Mesothelial cell of epicardium (in vitro differentiated cells): ENCODE measurements at places on chromosomes 16 and 17.

- no peak for DNase-seq
Observed at GRCh38 chr16:8623634-8624033, 2.1 kb downstream of the METTL22 start.

DNA sequence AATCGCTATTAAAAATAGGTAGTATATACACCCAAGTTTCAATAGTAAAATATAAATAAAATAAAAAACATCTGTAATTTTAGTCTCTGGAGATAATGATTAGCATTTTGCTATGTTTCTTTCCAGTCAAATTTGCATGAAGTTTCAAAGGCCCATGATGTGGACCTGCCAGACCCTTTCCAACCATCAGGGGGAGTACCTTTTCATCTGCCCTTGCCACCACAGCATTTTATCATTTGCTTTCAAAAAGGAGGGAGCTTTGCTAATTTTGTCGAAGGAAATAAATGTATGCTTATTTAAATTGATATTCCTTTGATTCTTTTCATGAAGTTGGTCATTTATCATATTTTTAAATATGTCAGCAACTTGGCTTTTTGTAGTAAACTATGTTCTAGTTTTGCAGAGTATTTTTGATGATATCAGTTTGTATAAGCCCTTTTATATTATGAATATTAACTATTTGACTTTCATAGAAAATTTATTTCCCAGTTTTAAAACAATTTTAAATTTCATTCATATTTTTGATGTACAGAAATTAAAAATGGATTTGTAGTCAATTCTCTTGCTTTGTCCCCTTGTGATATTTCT is 115.2 kb upstream of the NETO2 start:
- no peak for DNase-seq

DNA sequence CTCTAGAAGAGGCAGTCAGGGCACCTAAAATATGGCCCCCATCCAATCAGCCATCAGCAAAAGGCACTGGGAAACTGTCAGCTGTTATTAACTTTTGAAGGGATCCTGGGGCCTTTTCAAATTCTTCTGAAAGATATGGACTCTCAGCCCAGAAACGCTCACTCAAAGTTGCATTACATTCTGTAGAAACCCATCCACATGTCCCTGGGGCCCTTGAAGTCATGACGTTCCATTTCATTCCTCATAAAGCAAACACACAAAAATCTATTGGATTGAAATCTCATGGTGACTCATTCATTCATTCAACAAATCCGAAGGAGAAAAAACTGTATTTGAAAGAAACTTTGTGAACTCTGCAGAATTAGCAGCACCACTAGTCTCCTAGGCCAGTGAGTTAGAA is 215.3 kb downstream of the C16orf95 start:
- no peak for DNase-seq

DNA sequence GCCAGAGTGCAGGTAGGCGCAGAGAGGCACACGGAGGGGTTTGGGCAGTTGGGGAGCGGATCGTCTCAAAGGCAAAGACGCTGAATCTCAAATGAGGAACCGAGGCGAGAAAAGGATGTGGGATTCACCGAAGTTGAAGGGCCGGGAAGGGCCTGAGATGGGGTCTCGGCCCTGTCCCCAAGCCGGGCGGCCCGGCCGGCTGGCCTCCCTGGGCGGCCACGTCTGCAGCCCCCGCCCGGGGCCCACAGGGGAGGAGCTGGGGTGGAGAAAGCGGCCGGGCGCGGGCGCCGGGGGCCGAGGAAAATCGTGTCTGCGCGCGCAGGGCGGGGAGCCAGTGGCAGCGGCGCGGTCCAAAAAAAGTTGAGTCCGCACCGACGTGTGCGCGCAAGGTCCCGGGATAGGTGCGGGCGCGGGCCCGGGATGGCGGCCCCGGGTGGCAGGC is 458 bp downstream of the SLC12A4 start:
- no peak for DNase-seq

DNA sequence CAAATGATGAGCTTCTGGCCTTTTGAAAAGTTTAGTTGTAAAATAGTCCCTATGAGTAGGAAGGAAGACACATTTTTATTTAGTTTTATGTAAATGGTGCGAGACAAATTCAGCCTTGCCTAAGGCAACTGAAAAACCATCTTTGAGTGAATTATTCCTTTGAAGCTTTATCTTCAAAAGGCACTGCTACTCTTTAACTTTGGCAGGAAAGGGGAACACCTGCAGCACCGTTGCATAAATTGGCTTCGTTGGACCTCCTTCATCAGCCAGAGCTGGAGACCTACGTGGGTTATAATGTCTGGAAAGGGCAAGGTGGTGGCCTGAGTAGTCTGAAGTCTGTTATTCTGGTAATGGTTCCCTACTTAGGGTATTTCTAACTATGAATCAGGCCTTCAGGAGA is 373.5 kb downstream of the KCNJ2 start:
- DNase-seq, result no peak

DNA sequence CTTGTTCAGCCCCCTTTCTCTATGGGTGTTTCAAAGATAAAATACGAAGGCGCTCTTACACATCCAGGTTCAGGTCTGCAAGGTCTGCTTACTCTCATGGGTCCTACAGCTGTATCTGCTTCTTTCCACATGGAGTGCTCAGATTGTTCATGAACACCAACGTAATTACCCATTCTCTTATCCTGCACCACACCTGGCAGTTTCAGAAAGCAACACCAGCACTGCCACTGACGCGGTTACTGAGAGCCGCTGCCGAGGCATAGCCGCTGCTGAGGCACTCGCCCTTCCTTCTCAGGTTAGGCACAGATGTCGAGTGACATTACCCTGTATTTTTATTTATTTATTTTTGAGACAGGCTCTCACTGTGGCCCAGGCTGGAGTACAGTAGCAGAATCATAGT is 147.1 kb downstream of the RPTOR start:
- DNase-seq, result no peak

DNA sequence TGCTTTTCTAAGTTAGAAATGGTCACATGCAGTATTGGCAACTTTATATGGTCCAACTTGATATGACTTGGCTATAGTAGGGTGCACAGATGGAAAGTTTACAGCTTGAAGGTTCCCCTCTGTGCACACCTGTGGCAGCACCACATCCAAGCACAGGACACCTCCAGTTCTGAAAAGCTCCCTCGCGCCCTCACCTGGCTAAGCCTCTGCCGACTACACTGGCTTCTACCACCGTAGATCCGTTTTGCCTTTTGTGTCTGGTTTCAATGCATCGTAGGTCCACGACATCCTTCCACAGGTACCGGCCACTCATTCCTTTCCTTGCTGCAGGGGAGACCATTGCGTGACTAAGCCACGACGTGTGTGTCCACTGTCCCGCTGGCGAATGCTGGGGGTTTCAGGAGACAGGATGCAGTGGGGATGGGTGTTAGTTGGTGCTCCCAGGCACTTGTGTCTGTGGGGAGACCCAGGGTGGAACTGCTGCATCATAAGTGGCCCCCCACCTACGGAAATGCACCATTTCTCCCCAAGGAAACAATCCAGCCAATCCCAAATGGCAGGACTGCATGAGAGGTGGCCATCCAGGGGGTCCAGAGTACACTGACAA is 4.9 kb upstream of the RASD1 start:
- no peak for DNase-seq

DNA sequence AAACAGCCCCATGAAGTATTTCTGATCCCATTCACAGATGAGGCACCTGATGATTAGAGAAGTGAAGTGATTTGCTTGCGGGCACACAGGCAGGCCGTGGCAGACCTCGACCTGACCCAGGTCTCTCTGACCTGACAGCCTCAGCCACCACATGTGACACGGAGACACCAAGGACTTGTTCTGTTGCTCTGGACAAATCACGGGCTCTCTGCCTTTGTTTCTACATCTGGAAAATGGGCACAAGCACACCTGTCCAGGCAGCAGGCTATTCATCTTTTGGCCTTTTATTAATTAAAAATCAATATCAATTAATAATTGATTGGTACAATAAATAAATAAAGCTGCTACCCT is 3.4 kb downstream of the MAP3K14 start:
- no peak for DNase-seq

- DNase-seq, result no peak
Observed at GRCh38 chr16:85246473-85246872, 134.2 kb upstream of the CIBAR2 start.

DNA sequence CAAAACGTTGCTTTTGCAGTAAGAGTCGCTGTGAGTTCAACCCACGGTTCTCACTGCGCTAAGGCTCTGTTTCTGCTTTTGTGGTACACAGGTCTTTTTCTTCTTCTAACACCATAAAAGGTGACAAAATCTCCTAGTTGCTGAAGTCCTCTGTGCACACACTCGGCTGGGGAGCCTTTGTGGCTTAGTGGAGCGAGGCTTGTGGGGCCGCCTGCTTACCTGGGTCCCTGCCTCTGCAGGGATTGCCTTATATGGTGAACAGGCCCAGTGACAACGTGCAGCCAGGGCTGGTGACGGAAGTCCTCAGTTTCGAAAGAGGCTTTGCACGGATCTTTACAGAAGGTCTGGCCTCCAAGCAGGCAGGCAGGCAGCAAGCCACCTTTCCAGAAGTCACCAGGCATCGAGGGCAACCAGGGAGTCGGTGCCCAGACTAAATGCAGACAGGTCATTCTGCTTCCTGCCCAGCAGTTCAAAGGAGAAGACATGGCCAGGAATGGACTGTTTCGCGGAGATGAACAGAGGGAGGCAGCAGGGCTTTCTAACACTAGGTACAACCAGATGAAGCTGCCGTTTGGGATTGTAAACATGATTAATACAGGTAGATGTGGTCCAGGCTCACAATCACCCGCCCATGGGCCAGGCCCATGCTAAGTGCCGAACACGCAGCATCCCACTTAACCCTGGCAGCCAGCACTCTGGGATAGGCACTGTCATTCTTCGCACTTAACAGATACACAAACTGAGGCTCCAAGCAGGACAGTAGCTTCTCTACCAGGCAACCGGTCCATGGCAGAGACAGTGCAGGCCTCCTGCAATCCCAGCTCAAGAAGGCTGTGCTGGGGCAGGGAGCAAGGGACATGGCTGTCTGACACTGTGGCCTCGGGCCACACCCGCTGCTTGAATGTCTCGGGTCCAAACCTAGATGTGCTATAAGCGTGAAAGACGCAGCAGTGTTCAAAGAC is 10.7 kb upstream of the MEAK7 start:
- no peak for DNase-seq

DNA sequence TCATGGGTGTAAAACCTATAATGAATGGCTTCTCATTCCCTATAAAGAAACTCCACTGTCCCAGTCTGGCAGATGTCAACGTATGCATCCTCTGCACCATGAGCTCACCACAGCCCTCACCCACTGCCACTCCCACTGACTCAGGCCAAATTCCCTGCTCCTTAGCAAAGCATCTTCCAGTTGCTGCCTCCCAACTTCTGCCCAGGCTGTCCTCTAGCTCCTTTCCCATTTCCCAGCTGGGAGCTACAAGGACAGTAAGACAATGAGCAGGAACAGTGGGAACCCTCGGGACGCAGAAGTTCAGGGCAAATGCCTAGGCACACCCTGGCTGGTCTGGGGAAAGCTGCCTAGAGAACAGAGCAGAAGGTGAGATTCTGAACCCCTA is 9.1 kb upstream of the THAP11 start:
- DNase-seq, result no peak

- no peak for DNase-seq
Observed at GRCh38 chr17:27296428-27296979, 2.6 kb downstream of the WSB1 start.

DNA sequence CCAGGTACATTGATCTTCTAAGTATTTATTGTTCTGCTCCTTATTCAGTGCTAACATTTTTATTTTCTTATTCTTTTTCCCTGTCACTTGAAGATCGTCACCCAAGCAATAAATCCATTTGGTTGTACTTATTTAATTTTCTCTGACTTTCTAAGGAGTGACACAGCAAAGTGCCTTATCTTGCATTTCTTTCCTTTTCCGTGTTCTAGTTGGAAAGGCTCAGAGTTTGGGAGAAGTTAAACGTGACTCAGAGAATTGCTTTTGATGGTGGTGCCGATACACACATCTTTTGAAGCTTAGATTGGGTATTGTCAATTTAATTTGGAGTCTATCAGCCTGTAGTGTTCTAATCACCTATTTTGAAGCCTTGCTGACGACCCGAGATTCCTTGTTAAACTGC is 72.0 kb downstream of the PITPNC1 start:
- no peak for DNase-seq

DNA sequence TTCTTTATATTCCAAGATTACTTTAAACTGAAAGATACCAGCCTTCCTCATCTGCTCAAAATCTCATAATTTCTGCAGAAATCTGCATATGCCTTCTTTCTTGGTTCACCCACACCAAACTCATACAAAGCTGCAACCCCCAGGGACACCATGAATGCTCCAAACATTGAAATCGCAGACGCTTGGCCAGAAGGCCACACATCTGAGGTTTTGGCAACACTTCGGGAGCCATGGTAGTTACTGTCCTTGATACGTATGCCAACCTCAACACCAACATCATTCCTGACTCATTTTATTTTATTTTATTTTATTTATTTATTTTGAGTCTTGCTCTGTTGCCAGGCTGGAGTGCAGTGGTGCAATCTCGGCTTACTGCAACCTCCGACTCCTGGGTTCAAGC is 11.8 kb downstream of the GSPT1 start:
- DNase-seq, result no peak

DNA sequence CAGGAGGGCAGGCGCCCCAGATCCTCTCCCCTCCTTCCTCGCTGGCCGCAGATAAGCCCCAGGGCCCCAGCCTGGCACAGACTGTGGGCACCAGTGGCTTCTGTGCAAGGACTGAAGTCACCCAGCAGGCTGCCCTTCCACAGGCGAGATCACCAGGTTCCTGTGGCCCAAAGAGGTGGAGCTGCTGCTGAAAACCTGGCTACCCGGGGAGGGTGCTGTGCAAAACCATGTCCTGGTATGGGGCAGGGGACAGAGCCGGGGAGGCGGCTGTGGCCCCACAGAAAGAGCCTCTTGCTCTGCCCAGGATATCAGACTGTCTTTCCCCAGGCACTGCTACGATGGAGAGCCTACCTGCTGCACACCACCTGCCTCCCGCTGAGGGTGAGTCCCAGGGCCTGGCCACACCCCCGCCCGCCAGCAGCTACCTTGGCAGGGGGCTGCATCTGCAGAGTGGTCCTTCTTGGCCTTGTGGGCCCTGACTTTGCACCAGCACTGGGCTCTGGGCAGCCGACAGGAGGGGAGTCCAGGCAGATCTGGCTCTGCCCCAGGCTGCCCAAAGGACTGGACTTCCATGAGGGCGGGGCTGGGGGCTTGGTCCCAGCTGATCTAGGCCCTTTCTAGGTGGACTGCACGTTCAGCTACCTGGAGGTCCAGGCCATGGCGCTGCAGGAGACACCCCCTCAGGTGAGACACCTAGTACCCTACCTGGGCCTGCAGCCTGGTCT is 615 bp downstream of the CARMIL2 start:
- no peak for DNase-seq

DNA sequence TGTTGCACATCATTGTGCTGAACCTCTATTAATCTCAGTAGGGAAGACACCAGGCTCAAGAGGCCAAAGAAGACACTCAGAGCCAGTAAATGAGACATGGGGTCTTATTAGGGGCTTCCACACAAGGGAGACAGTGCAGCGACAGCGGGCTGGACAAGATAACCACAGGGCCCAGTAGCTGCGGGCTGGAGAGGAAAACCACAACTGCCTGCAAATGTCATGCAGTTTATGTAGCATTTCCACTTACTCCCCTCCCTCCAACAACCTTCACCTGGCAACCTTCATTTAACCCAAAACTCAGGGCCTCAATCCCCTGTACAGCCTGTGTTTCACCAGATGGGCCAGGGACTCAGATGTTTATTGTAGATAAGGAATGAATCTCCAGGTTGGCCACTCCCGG is 185.6 kb downstream of the UTP18 start:
- no peak for DNase-seq
